ENCODE measurements at places on chromosomes 1 and 21.

DNA sequence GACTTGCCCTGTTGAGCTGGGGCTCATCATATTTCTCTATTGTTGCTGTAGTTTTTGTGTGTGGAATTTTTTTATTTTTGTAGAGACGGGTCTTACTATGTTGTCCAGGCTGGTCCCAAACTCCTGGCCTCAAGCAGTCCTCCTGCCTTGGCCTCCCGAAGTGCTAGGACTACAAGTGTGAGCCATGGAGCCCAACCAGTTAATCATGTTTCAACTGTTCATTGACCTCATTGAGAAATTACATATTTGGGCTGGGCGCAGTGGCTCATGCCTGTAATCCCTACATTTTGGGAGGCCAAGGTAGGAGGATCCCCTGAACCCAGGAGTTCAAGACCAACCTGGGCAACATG, 9.2 kb upstream of the PKNOX1 start:
- DNase-seq, result no peak

- DNase-seq, result no peak
Observed at GRCh38 chr21:42172596-42173483, 46.1 kb upstream of the ABCG1 start.

DNA sequence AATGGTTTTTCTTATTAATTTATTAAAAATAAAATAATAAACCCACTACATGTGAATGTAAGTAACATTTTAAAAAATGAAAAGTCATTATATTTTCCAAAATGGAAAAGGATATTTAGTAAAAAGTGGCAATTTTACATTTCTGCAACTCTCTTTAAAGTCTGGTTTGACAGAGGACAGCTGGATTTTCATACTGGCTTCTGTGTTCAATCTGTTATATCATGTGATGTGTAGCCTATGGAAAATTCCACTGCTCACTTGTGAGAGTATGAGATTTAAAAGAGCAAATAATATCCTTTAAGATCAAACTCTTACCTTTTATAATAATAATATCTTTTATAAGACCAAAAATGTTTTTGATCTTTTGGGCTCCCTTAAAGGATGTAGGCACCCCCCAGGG, 33.7 kb downstream of the PCP4 start:
- DNase-seq, result no peak

DNA sequence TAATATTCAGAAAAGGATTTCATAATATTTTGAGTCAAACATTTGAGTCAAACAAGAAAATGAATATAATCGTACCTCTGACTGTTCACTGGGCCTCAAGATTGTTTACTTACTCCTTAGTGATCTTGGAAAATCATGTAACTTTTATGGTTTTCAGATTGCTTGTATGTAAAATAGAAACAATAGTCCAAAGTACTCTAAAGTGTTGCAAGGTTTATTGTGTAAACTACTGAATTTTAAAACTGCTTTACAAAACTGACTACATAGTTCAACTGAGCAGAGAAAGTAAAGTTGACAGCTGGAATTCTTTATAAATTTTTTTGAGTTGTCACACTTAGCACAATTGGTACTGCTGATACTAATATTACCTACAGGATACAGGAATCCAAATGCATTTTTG, 931.0 kb downstream of the NCAM2 start:
- no peak for DNase-seq

GRCh38 chr1:14367451-14367850, 231.0 kb upstream of the KAZN start:
- no peak for DNase-seq

GRCh38 chr1:234543442-234544086, 64.6 kb upstream of the TARBP1 start:
- no peak for DNase-seq

GRCh38 chr1:114278911-114279310, 125.2 kb upstream of the SYT6 start:
- no peak for DNase-seq

DNA sequence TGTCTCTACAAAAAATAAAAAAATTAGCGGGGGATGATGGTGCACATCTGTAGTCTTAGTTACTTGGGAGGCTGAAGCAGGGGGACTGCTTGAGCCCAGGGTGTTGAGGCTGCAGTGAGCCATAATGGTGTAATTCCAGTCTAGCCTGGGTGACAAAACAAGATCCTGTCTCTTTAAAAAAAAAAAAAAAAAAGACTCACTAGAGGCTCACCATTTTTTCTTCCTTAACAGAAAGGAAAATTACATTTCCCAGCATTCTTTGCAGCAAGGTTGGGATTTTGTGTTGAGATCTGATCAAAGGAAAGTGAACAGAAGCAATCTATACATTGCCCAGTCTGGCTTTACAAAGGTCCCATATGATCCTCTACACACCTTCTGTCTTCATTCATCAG, 21.5 kb downstream of the GFI1 start:
- DNase-seq, result no peak

DNA sequence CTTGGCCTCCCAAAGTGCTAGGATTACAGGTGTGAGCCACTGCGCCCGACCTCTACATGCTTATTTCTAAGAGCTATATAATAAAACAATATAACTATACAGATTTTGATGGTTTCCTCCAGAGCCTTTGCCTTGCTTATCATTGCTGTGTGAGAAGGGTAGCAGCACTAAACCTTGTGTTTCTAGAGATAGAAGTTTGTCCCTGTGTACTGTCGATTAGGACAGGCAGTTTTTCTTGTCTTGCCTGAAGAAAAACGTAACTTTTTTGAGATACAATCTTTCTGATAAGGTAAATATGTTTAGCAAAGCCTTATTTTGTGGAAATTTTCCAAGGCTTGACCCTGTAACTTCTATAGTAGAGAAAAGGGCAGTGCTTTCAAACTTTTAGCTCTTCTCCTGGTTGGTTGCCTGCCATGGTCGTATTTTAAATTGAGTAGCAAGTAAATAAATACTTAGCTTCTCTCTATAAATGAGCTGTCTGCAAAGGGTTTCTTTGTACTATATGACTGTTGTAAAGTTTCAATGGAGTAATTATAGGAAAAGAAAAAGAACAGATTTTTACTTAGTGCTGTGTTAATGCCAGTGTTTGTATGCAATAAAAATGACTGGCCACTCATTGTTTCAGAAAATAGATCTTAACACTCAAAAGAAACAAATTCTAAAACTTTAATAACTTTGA, 86.4 kb upstream of the CACYBP start:
- DNase-seq, result no peak

GRCh38 chr21:31914472-31914871, 41.7 kb downstream of the HUNK start:
- DNase-seq, result no peak

GRCh38 chr1:32903991-32904785, 3.0 kb upstream of the TMEM54 start:
- DNase-seq, result no peak

DNA sequence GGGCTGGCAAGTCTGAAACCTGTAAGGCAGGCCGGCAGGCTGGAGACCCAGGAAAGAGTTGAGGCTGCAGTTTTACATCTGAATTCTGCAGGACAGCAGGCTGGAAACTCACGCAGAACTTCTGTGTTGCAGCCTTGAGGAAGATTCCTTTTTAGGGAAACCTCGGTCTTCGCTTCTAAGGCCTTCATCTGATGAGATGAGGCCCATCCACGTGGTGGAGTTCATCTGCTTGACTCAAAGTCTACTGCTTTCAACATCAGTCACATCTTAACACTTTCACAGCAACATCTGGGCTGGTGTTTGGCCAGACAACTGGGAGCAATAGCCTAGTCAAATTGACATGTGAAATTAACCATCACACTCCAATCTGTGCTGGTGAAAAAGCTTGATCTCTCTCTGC, 57.1 kb downstream of the EVA1C start:
- DNase-seq, result no peak

GRCh38 chr1:25794325-25794724, 5.7 kb upstream of the SELENON start:
- DNase-seq, result no peak

DNA sequence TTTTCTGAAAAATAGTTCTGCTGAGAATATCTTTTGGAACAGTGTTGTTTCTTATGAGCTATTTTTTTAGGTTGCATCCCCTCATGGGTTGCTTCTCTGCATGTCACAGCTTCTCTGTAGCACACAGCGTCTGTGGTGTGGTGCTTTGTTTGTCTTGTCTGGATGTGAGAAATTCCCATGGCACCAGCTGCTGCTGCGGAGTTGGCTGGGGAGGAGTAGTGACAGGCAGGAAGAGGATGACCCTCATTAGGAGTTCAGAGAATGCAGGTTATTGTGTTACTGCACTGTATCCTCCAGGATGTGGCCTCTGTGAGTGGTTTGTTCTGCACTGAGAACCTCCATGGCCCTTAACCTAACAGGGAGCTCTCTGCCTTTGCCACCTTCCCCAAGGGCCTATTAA, 64.8 kb downstream of the TSEN15 start:
- no peak for DNase-seq

DNA sequence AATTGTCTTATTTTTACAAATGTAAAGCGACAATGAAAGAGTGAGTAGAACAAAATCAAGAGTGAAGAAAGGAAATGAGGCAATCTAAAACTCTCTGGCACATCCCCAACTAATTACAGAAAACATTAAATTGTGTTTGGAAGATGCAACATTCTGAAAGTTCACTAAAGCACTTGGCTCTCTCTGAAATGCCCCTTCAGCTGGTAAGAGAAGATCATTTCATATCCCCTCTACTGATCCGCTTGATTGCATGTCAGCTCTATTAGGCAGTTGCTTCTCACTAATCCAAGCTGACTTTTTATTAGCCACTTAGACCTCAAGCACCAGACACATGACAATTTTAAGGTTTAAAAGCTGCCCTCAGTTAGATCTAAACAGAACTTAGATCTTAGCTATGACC, 262.8 kb upstream of the PRMT6 start:
- DNase-seq, result no peak

DNA sequence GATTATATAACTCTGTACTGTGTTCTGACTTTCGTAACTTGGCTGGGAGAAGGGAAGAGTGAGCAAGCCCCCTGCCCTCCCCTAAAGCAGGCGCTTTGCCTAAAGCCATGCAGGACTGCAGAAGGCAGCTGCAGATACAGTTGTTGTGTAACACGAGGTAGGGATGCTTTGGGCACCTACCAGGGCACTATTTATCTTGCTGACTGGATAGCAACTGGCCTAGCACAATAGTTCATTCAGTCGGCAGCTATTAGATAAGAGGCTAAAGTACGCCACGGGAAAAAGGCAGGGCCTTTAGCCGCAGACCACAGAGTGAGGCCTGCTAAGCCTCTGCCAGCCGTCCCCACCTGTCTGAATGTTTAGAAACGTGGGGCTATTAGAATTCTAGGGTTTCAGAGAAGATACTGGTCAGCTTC, 80.9 kb downstream of the TTC3 start:
- no peak for DNase-seq

- no peak for DNase-seq
Observed at GRCh38 chr1:4462831-4463484, 191.5 kb upstream of the AJAP1 start.

- DNase-seq, result no peak
Observed at GRCh38 chr1:54861070-54861761, 25.8 kb downstream of the DHCR24 start.

DNA sequence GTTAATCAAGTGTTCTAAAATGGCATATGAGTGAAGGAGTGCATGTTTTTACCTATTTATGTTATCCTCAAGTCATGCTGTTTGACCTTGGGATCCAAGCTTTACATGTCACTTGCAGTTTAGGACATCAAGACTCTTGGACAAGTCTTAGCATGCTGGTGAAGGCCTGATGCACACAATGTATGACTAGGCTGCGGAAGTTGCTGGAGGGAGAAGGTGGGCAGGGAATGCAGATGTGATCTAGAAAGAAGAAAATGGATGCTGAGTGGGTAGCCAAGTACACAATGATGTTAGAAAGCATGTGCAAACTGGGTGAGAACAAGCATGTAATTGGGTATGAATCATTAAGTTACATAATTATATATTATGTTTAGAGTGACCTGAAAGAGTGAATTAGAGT, 301.8 kb downstream of the BRINP2 start:
- DNase-seq, result no peak

- no peak for DNase-seq
Observed at GRCh38 chr1:197463142-197463541, 195.1 kb downstream of the CRB1 start.

DNA sequence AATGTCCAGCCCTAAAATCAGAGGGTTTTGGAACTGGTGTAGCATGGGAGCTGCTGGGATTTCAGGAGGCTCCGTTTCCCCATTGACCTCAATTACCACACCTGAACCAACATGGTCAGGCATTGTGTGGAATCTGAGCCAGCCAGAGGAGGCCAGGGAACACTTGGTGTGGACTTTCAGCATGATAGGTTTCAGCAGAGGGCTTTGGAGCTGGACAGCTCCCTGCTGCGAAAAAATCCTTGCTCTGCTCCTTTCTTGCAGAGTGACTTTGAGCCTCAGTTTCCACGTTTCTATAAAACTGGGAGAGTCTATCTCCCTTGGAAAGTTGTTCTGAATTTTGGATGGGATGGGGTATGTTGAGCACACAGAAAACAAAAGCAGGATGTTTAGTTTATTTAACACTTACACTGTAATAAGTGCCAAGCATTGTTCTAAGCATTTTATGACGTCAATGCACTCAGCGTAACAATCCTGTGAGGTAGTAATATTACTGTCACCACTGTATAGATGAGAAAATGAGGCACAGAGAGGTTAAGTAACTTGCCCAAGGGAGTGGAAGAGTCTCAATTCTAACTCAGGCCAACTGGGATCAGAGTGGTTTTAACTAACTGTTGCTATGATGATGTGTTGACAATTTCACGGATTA, 168.0 kb downstream of the GRIK3 start:
- no peak for DNase-seq

GRCh38 chr1:84339503-84339902, 38.0 kb downstream of the SAMD13 start:
- DNase-seq, result no peak

DNA sequence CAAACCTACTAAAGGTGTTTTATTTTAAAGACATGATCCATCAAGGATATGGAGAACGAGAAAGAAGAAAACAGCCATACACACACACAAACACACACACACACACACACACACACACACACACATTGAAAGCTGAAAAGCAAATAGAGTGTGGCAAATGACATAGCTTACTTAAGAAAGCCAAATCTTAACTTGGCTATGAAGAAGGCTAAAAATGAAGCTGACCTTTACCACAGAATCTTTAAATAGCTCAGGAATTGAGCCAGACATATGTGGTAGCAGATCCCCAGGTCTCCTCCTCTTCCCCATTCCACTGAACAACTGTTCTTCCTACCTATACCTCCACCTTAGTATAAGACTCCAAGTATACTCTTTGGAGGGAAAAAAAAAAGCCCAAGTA, 185.6 kb downstream of the CLEC20A start:
- DNase-seq, result no peak

DNA sequence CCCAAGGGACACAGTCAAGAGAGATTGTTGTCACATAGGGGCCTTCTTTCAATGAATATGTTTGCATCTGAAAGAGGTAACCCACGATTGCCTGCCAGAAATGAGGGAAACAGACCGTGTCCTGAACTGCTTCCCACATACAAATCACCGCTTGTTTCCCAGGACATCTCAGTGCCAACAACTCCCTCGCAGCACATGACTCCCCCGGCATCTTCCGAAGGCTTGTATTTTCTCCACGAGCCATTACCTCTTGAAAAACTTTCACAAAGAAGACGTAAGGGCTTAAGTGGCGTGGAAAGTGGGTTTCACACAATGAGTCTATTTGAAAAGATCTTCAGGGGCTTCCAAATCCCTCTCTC, 31.6 kb upstream of the PDE9A start:
- DNase-seq, result no peak
